ENCODE measurements at places on chromosomes 5 and 9. TPM values are rescaled to one million over a fixed set of nuclear protein-coding genes. Genes with fewer than 3 reads are reported as not detected.

DNA sequence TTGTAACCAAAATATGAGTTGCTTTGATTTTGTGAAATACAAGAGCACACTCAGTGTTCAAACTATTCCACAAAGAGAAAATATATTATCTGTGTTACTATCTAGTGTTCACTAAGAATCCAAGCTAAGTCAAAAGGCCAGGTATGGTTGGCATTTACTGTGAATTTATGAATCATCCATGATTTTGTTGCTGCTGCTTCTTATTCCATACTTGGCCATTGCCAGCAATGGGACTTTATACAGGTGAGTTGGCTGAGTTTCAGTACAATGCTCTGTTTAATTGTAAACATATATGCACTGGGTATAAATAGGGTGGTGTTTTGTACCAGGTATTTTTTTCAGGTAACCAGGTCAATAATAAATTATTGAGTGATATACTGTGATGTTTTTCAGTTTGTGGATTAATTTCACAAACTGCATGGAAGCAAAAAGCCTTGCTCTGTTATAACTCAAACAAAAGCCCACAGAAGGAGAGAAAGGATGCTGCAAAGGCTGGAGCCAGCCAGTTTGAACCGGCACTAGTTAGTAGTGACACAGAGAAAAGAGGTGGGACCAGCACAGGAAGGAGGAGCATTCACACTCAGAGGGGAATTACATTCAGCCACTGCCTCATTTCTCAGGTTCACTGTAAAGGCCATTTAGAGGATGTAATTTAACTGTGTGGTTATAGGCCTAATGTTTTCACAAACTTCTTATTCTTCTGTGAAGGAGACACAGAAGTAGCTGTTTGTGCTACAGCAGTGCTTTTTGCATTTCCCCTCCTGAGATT lies 381.8 kb downstream of the ADGRV1 start:
- H3K4me1 ChIP-seq: peaks cover 10% of the 10 kb centered on the region
- no peak overlapping the region for H3K4me3 ChIP-seq
- H3K36me3 ChIP-seq: no peaks in the 10 kb centered on the region
- H3K27me3 ChIP-seq: no peaks in the 10 kb centered on the region

The BTNL8 gene
- total RNA-seq: not detected

The RPL7A gene
- total RNA-seq: 3,220 TPM

- no peaks in the 10 kb centered on the region for H3K36me3 ChIP-seq
- no peak overlapping the region for H3K4me3 ChIP-seq
- no peak for DNase-seq
- H3K4me1 ChIP-seq: no peaks in the 10 kb centered on the region
Measured at GRCh38 chr5:51404255-51404654, 21.0 kb downstream of the ISL1 start.

DNA sequence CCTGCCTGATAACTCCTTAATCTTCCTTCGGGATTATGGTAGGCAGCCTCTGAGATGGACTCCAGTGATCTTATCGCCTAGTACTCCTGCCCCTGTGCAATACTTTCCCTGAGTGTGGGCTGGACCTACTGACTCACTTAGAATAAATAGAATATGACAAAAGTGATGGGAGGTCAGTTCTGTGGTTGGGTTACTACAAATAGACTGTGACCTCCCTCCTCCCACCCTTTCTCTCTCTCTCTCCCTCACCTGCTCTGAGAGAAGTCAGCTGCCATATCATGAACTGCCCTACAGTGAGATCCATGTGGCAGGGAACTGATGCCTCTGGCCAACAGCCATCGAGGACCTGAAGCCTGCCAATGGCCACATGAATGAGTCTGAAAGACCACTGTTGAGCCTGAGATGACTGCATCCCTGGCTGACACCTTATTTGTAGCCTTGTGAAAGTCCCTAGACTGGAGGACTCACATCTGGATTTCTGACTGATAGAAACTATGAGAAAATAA lies 31.7 kb downstream of the NRG2 start:
- peak; percentile 1 for DNase-seq
- no peak overlapping the region for H3K27ac ChIP-seq
- H3K36me3 ChIP-seq: no peaks in the 10 kb centered on the region
- no peaks in the 10 kb centered on the region for H3K4me1 ChIP-seq
- no peak overlapping the region for H3K4me3 ChIP-seq
- H3K27me3 ChIP-seq: peaks cover 26% of the 10 kb centered on the region

DNA sequence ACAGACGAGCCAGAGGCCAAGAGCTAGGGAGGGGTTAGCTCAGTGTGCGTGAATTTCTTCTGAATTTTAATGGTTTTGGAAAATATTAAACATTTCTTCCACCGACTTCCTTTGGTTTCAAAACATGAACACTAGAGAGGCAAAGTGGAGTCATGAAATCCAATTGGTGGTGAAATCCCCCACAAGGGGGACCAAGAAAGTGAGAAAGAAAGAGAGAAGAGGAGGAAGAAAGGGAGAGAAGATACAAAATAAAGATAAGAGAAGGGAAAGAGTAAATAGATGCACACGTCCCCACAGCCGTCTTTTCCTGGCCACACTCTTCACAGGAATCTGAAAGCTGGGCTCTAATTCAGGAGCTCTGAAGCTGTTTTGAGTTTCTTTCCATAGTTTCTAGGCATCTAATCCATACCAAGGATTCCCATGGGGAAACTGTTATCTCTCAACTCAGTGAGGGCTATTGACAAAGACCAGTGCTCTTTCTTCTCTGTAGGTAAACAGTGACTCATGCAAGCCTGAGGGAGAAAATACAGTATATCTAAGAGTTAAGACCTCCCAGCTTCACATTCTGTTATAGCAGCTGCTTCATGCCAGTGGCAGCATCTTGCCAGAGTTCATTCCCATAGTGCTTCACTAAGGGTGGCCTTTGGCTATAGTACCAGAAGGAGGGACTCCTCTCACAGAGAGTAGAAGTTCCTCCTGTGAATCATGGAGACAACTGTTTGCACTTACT lies 115.8 kb upstream of the LIFR start:
- H3K36me3 ChIP-seq: no peaks in the 10 kb centered on the region
- no peak overlapping the region for H3K4me3 ChIP-seq
- no peak overlapping the region for H3K27ac ChIP-seq
- peak; percentile 56 for DNase-seq

DNA sequence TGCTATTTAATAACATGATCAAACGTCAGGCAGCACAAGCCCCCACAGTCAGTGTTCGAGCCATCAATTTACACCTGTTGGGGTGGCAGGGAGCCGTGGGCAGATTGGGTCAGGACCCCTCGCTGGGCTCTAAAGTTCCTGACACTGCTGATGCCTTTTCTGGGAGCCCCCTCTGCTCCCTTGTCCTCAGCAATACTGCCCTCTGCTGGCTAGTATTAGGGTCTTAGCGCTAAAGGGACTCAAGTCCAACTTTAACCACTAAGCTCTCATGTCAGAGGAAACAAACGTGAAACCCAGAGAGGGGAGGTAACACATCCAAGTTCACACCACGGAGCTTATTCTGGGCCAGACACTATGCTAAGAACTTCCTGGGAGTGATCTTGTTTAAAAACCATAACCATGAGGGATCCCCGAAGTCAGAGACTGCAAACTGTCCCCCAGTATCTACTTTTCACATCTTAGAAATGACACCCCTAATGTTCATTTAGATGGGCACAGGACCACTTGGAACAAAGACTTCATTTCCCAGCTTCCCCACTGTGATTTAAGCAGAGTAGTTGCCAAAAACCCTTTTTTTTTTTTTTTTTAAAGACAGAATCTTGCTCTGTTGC lies 20.4 kb downstream of the ANKS6 start:
- 0 out of 2 replicates have a peak, but pooled peaks cover 1% of the 10 kb centered on the region for H3K4me1 ChIP-seq
- no peak overlapping the region for H3K4me3 ChIP-seq
- H3K36me3 ChIP-seq: peaks cover 34% of the 10 kb centered on the region
- H3K27ac ChIP-seq: no peak overlapping the region
- DNase-seq: peak; percentile 79
- no peaks in the 10 kb centered on the region for H3K27me3 ChIP-seq

GRCh38 chr9:3768712-3769457 lies 243.1 kb upstream of the RFX3 start:
- no peak overlapping the region for H3K27ac ChIP-seq
- H3K4me3 ChIP-seq: no peak overlapping the region
- H3K36me3 ChIP-seq: no peaks in the 10 kb centered on the region
- H3K4me1 ChIP-seq: no peaks in the 10 kb centered on the region
- H3K27me3 ChIP-seq: peaks cover 1% of the 10 kb centered on the region
- DNase-seq: peak; percentile 11

- H3K4me1 ChIP-seq: peaks cover 6% of the 10 kb centered on the region
- H3K27ac ChIP-seq: 0 out of 2 replicates have a peak overlapping the region, but pooled peaks have one; percentile 15
- H3K4me3 ChIP-seq: no peak overlapping the region
- no peaks in the 10 kb centered on the region for H3K27me3 ChIP-seq
Measured at GRCh38 chr5:69213513-69214215, 21.0 kb upstream of the CDK7 start.

DNA sequence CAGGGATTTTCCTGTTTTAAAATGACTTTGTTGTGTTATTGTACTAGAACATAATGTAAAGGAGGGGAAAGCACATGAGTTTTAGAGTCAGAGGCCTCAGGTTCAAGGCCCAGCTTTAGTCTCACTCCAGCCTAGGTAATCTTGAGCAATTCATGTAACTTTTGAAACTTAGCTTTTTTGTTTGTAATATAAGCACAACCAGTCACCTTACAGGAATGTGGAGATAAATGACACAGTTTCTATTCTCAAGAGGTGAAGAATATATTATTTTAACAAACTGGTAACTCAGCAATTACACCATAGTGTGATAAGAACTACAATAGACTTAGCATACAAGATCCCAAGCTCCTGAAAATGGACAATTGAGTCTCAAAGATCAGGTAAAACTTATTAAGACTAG lies 51.2 kb downstream of the ADAMTS19 start:
- no peak overlapping the region for H3K4me3 ChIP-seq
- no peaks in the 10 kb centered on the region for H3K27me3 ChIP-seq
- no peak for DNase-seq
- H3K36me3 ChIP-seq: no peaks in the 10 kb centered on the region
- H3K27ac ChIP-seq: no peak overlapping the region
